ENCODE measurements at places on chromosomes 11 and 22.

DNA sequence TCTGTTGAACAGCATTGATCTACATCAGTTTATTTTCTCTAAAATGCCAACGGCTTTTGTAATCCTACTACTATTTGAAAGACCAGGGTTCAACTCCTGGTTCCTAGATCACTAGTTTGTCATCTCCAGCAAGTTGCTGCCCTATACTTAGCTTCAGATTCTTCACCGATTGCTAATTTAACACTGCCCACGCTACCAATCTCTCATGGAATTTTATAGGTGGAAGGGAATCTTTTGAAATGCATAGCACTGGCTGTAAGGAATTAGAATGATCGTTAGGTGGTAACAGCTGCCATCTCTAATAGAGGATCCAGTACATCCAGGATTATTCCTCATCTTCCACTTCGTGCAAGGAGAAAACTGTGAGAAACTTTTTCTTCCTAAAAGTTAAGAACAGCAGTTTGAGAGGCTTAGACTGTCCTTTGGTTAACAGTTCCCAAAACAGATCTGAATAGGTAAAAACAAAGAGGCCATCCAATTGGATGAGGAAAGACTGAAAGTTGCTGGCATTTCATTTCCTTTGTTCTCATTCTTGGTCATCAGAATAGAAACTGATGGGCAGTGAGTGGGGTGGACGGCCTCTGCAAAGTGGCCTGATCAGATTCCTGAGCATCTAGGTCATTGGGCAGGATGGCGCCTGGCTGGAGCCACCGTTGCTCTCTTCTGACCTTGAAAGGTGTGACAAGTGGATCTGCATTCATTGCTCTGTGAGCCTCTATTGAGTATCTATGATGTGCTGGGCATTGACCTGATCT lies 236.3 kb upstream of the SORL1-AS1 start:
- DNase-seq, result no peak

GRCh38 chr11:3989921-3990290 lies 104.7 kb upstream of the RRM1 start:
- no peak for DNase-seq

DNA sequence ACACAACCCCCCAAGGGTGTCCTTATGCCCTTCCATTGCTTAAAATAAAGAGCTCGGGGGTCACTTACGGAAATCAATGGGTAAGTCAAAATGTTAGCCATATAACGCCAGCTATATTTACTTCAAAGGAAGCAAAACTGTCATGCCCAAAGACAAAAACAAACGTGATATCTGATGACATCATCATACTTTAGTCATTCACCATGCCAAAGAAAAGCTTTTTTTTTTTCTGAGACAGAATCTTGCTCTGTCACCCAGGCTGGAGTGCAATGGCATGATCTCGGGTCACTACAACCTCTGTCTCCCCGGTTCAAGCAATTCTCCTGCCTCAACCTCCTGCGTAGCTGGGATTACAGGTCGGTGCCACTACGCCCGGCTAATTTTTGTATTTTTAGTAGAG lies 47.7 kb upstream of the SC5D start:
- no peak for DNase-seq

DNA sequence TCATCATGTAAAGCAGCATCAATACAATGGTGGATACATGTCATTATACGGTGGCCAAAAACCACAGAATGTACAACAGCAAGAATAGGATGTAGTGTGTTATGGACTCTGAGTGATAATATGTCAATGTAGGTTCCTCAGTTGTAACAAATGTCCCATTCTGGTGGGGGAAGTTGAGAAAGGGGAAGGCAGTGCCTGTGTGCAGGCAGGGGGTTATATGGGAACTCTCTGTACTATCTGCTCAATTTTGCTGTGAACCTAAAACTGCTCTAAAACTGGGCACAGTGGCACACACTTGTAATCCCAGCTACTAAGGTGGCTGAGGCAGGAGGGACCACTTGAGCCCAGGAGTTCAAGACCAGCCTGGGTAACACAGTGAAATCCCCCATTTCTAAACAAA lies 5.9 kb downstream of the CHKA start:
- DNase-seq, result no peak

DNA sequence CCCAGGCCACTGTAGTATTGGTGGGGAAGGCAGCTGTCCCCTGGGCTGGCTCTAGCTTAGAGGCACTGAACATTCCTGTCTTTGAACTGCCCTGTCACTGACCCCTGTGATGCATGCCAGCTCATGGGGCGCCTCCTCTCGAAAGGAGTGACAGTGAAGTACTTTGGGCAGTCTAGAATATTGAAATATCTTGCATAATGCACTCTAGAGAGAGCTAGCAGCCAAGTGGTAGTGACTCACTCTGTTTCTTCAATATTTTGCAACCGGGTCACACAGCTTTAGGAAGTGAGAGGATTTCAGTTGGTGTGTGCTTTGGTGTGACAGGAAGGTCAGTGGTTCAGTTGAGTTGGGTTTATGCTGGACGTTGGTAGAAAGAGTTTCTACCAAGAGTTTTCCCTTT lies 35.5 kb upstream of the ST14 start:
- no peak for DNase-seq

DNA sequence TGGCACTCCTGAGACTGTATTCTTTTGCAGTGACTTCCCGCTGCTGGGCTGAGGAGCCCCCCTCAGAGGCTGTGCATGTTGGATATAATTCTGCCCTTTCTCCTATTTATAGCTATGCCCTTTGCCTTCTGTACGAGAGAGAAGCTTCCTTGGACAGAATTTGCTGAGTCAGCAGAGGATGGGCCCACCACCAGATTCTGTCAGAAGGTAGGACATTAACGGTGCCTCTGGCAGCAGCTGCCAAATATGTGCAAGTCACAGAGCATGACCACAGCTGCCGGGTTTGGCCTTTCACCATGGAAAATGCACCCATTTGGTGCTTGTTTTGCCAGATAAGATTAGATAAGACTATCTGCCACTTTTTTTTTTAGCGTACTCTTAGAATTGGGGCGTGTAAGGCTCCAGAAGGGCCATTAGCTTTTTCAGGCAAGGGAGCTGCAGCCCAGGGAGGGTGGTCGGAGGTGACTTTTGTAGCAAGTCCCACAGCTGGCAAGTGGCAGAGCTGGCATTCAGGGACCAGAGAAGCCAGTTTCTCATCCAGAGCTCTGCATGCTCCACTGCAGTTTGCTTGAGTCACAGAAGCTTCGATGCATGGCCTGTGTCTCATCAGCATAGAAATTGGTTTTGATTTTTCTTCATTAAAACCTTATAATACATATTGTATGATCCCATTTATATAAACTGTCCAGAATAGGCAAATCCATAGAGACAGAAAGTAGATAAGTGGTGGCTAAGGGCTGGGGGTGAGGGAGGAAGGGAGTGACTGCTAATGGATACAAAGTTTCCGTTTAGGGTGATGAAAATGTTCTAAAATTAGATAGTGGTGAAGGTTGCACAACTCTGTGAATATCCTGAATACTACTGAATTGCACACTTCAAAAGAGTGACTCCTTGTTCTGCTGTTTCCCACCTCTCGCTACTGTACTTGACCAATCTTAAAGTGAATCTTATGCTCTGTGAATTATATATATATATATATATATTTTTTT lies 15.8 kb downstream of the UPB1 start:
- DNase-seq, result no peak

DNA sequence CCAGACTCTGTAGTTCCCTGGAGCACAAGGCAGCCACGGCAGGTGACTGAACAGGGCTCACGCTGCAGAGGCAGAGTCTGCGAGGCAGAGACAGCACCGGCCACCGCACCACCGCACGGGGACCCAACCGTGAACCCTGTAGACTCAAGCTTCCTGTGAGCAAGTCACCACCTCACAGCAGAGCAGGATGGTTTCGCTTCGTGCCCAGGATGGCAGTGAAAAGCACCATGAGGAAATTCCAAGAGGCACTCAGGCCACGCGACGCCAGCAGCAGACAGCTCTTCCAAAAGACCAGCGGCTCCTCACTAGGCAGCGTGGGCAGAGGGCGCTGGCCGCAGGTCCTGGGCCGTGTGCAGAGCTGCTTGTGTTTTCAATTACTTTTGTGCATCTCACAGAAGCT lies 24.5 kb downstream of the BRD1 start:
- DNase-seq, result no peak

DNA sequence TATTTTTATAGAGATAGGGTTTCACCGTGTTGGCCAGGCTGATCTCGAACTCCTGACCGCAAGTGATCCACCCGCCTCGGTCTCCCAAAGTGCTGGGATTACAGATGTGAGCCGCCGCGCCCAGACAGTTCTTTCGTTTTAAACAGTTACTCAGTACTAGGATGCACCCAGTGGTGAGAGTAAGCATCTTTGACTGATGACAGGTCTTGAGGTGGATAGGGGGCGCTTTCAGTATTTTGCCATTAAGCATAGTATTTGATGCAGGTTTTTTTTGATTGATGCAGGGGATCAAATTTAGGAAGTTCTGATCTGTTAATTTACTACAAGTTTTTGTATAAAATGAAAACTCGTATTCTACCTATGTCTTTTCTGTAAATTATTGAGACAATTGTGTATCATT lies 13.2 kb upstream of the TRIM34 start:
- no peak for DNase-seq

- no peak for DNase-seq
Measured at GRCh38 chr11:3947061-3947460, 91.6 kb downstream of the STIM1 start.

- DNase-seq, result no peak
Measured at GRCh38 chr11:2213384-2213842, 41.8 kb upstream of the TH start.

GRCh38 chr11:8286886-8287285 lies 23.2 kb upstream of the LMO1 start:
- DNase-seq, result no peak

DNA sequence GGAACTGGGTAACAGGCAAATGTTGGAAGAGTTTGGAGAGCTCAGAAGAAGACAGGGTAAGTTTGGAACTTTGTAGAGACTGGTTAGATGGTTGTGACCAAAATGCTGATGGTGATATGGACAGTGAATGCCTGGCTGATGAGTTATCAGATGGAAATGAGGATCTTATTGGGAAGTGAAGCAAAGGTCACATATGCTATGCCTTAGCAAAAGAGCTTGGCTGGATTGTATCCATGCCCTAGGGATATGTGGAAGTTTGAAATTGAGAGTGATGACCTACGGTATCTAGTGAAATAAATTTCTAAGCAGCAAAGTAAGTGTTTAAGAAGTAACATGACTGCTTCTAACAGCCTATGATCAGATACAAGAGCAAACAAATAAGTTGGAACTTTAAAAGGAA lies 17.8 kb downstream of the BBOX1 start:
- DNase-seq, result no peak

GRCh38 chr22:40204321-40205116 lies 26.8 kb downstream of the TNRC6B start:
- DNase-seq, result no peak

DNA sequence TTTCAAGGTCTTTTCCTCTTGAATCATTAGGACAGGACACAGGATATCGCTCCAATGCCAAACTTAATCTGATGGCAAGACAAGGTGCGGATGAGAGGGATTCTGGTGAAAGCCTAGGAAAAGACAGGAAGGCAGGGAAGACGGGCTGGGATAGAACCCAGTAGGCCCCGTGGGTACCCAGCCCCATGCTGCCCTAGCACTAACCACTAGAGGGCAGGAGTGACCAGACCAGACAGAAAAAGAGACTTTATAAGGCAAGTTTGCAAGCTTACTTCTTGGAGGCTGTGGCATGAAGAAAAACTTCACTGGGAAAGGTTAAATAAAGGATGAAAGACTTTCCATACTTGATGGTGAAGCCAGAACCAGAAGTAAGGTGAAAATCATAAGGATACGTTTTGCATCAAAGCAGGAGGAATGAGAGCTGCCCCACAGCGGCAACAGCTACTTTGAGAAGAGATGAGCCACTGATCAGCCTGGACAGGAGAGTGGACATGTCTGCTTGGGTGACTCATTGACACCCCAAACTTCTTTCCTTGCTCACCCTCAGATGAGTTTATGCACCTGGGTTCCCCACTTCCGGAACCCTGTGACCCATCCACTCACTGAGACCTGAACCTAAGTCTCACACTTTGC lies 39.8 kb downstream of the SYN3 start:
- DNase-seq, result peak; percentile 4

DNA sequence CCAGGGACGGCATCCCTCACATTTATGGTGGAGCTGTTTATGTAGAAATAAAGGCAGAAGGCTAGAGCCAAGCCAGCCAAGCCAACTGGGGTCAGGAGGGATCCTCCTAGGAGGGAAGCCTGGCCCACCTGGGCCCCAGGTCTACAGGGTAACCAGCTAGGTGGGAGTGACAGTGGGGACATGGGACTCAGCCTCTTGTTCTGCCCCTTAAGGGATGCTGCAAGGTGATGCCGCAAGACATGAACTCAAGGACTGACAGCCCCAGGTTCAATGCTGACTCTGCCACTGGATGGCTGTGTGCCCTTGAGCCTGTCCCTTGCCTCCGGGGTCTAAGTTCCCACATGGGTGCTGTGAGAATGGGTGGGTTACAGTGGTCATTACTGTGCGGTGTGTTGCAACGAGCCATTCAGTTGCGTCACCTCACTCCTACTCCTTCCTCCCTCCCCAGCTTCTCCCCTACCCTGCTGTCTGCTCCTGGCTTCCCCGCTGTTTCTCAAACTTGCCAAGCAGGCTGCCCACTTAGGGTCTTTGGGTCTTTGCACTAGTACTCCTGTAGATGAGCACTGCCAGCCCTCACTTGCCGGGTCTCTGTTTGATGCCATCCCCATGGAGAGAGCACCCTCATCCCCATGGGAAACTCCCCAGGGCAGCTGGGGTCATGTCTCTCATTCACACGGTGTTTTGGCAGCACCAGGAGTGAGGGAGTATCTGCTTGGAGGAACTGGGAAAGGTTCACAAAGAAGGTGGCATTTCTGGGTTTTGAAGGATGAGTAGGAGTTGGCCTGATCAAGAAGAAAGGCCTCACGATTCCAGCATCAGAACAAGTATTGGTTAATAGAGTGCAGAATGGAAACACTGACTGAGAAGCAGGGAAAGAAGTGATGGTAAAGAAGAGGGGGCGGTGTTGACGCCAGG lies 43.0 kb upstream of the RTL6 start:
- DNase-seq, result no peak

- peak; percentile 12 for DNase-seq
Measured at GRCh38 chr11:65919573-65920371, 546 bp downstream of the DRAP1 start.

DNA sequence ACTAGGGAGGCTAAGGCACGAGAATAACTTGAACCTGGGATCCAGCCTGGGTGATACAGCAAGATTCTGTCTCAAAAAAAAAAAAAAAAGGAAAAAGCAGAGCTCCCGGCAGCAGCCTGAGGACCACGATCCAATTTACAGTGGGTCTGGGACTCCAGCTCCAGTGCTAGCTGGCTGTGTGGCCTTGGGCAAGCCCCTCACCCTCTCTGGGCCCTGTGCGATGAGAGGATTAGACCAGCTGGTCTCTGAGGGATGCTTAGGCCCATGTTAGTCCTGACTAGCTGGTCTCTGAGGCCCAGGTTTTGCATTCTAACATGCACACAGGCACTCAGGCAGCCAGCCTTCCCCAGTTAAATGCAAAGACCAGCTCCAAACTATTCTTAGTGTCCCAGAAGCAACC lies 13.7 kb downstream of the CARD10 start:
- no peak for DNase-seq

GRCh38 chr22:32165681-32166080 lies 6.6 kb upstream of the C22orf42 start:
- no peak for DNase-seq

- peak; percentile 74 for DNase-seq
Measured at GRCh38 chr11:14029971-14030920, 67.7 kb downstream of the SPON1 start.

- no peak for DNase-seq
Measured at GRCh38 chr11:92216789-92217188, 7.8 kb upstream of the FAT3 start.

All from NCI-H774 (cell line).